Activated CD8-positive, alpha-beta memory T cell treated with anti-CD3 and anti-CD28 coated beads for 1 hour (primary cell): ENCODE measurements at places on chromosomes 3 and 15.

DNA sequence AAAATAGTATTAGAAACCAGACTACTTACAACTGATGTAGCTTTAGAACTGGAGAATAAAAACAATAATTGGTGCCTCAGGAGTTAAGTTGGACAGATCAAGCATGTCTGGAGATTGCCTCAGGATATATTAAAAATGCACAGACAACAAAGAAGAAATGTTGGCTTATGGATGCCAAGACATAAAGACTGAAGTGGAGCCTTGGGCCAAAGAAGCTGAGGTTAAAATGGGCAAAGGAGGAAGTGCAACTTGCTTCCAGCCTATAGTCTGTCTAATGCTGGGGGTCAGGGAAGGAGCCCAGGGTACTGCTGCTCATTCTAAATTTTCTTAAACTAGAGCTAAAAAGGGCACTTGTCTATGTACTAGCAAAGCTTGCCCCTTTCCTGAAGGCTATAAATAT is 77.5 kb downstream of the ESYT3 start:
- no peak for DNase-seq

- DNase-seq: no peak
Observed at GRCh38 chr15:45801543-45801942, 166.7 kb downstream of the SQOR start.

DNA sequence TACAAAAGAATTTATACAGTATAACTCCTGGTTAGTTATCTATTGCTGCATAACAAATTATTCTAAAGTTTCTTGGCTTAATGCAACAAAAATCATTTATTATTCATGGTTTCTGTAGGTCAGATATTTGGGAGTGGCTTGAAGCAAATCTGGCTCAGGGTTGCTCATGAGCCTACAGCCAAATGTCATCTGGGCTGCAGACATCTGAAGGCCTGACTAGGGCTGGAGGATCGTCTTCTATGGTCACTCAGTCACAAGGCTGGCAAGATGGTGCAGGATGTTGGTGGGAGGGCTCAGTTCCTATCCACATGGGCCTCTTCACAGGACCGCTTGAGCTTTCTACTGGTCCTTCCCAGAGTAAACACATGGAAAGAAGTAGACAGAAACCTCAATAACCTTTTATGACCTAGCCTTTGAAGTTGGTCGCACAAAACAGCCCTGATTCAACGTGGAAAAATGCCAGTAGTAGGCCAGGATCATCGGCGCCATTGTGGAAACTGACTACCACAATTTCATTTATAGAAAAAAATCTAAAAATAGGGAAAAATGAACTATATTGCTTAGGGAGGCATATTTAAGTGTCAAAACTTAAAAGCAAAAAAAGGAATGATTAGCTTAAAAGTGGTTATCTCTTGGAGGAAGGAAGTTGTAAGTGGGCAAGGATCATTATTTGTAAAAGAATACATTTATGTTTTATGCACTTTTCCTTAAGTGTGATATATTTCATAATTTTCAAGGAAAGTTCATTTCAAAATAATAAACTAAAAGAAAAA is 9.9 kb upstream of the MITF start:
- DNase-seq: no peak

DNA sequence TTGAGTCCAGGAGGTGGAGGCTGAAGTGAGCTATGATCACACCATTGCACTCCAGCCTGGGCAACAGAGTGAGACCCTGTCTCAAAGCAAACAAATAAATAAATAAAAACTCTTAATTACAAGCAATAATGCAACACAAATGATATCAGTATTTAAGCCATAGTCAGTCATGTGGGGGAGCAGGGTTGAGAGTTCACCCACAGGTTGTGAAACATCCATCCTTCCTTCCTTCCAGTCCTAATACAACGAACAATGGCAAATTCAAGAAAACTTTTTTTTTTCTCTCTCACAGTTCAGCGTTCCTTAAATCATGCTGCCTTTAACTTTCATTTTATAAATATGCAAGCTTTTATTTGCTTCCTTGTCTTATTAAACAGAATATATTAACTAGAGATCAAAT is 24.1 kb downstream of the ZNF592 start:
- DNase-seq: no peak

DNA sequence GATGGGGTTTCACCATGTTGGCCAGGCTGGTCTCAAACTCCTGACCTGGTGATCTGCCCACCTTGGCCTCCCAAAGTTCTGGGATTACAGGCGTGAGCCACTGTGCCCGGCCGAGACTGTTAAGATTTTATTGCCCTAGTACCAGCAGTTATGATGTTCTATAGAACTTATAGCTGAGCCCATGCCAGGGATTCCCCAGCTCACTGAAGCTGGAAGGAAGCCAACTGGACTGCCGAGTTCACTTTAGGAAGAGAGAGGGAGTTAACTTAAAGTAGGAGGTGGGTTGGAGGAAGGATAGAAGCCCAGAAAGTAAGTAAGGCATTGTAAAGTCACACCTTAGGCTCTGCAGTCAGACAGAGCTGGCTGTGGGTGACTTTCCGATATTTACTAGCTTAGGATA is 101.1 kb upstream of the BOC start:
- DNase-seq: no peak

DNA sequence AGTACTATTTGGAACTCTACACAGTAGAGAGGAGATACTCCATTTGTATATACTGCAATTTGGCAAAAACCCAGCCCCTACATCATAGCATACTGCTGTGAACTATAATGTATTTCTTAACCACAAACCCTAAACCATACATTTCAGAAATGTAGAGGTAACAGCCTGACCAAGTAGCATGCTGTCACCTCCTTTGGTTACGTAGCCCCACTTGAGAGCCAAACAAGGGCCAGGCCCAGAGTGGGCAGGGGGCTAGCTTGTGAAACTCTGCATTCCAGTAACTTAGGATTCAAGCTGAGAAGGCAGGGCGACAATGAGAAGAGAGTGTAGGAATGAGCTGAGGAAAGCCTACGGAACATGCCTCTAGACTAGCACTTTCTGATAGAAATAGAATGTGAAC is 135.8 kb downstream of the GREM1 start:
- no peak for DNase-seq

GRCh38 chr3:167808910-167809309 is 73.4 kb downstream of the SERPINI1 start:
- DNase-seq: no peak

- no peak for DNase-seq
Observed at GRCh38 chr3:161107311-161107710, 2.2 kb upstream of the B3GALNT1 start.

GRCh38 chr3:129745253-129745652 is 138.8 kb upstream of the PLXND1 start:
- DNase-seq: no peak

- no peak for DNase-seq
Observed at GRCh38 chr3:138984816-138985215, 21.3 kb downstream of the PRR23A start.

DNA sequence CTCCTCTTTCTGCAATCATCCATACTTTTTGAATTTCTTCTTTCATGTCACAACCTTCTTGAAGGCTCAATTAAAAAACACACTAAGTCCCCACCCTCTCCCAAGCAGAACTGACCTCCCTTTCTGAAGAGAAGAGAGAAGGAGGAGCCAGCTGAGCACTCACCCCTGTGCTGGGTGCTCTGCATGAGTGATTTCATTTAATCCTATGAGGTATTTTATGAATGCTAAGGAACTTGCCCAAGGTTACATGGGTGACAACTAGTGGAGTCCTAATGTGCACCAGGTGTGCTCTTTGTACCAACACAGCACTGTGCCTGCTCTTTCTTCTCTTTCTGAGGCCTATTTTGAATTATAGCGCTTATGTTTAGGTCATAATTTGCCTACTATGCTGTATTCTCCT is 135.6 kb downstream of the DUT start:
- DNase-seq: no peak

DNA sequence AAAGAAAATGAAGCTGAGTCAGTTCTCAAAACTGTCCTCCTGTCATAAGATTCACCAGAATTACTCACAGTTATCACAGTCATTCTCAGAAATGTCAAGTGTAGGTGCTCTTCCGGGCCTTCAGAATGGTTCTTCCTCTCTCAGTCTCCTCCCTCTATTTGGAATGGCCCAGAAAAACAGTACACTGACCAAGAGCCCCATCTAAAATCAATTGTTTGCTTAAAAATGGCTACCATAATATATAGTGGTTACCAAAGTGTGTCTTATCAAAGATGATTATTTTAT is 99.8 kb downstream of the MECOM start:
- no peak for DNase-seq

DNA sequence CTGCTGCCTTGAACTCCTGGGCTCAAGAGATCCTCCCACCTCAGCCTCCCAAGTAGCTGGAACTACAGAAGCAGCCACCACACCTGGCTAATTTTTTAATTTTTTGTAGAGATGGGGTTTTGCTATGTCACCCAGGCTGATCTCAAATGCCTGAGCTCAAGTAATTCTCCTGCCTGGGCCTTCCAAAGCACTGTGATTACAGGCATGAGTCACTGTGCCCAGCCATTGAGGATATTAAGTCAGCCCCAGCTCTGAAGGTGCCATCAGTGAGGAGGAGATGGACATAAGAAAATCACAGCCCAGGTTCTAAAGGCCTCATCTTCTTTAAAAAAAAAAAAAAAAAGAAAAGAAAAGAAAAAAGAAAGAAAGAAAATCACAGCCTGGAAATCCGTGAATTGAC is 26.6 kb upstream of the PSTPIP1 start:
- DNase-seq: no peak

- DNase-seq: no peak
Observed at GRCh38 chr3:94184781-94185180, 121.9 kb downstream of the NSUN3 start.

GRCh38 chr15:60757831-60758570 is 279.1 kb upstream of the ICE2 start:
- DNase-seq: no peak

- DNase-seq: no peak
Observed at GRCh38 chr15:85141726-85142125, 160.1 kb downstream of the PDE8A start.
